ENCODE measurements at places on chromosomes 12 and 14.

DNA sequence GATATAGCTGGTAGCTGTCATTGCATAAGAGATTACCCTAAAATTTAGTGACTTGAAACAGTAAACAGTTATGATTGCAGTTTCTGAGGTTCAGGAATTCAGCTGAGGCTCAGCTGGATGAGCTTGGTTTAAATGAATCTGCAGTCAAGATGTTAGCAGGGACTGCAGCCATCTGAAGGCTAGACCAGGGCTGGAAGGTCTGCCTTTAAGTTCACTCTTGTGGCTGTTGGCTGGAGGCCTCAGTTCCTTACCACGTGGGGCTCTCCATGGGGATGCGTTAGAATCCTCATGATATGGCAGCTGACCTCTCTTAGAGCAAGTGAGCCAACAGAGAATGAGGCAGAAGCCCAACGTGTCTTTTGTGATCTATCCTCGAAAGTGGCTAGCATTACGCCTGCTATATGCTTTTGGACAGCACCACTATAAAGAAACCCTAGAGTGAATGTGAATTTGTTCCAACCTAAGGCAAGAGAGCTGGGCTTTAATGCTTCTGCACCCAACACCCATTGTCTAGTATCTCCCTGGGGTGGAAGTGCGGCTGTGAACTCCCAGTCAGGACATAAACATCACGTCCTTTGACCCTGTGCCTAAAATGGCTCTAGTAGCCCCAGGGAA, 26.0 kb downstream of the HSPB8 start:
- no peak for DNase-seq

- DNase-seq, result peak; percentile 60
These were observed 49.9 kb downstream of the LRRC74A start for GRCh38 chr14:76876076-76876475.

- DNase-seq, result no peak
These were observed 25.8 kb upstream of the TMCC3 start for GRCh38 chr12:94676031-94676641.

GRCh38 chr12:608921-609320, 54.3 kb downstream of the NINJ2 start:
- DNase-seq, result no peak

DNA sequence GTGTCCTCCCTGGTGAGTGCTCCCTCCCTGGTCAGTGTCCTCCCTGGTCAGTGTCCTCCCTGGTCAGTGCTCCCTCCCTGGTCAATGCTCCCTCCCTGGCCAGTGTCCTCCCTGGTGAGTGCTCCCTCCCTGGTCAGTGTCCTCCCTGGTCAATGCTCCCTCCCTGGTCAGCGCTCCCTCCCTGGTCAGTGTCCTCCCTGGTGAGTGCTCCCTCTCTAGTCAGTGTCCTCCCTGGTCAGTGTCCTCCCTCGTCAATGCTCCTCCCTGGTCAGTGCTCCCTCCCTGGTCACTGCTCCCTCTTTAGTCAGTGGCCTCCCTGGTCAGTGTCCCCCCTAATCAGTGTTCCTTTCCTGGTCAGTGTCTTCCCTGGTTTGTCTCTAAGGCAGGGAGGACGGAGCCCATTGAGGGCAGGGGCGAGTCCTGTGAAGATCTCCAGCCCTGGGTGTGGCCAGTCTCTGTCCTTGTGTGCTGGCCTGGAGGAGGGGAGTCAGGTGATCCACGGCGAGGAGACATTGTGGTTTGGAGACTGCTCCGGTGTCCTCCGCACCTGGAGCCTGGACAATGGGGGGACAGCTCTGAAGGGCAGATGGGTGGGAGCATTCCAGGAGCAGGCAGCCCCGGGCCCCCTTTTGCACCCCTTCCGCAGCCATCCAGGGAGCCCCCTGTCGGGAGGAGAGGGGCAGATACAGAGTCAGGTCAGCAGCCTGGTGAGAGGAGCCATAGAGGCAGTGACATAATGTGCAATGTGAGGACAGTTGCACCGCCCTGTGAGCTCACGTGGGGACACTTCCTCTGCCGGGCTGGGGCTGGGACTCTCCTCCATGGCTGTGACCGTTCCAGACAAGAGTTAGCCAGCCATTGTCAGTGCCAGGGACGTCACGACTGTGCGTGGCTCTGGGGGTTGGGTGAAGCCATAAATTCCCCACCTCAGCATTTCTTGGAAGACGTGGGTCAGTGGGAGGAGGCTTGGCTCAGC, 93.4 kb downstream of the ADGRD1 start:
- DNase-seq, result no peak

GRCh38 chr14:69683971-69684370, 72.6 kb downstream of the SUSD6 start:
- no peak for DNase-seq

DNA sequence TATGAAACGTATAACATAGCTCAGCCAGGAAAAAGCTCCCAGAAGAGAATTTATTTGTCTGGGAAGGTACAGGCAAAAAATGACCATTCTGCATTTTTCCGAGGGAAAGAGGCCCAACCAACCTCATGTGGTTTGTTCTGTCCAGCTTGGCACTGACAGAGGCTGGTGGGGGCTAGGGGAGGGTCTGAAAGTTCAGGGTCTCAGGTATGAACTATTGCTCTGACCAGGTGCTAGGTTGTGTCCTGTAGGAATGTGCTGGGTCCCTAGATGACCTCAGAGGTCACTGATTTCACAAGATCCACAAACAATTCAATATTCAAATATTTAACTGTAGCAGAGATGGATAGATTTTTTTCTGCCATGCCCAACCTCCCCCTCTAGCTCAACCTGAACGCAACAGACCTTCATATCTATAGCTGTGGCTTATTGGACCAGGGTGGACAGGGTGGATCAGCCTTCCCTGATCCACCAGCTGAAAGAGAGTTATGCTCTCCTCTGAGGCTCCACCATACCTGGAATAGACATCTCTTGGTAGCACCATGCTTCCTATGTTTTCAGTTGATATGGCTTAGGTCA, 32.9 kb upstream of the IFT81 start:
- DNase-seq, result no peak

Measured in A172 (cell line).